Suprapubic skin (tissue), 4 donors: ENCODE measurements at places on chromosomes 2 and 18. TPM values are rescaled to one million over a fixed set of nuclear protein-coding genes. Genes with fewer than 3 reads are reported as not detected.

DNA sequence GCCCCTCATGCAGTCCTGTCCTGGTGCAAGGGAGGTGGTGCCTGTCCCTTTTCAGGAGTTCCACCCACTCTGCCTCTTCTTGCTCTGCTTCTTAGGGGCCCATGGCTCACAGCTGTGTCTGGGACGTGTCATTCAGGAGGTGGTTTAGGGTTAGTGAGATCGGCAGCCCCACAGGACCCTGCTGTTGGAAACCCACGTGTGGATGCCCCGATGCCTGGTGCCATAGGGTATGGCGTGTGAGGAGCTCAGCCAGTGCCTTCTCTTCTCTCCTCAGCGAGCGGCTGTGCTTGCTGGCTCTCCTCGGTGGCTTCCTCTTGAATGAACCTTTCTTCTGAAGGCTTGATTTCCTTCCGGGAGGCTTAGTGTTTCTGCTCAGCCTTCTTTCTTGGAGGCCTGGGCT, 55.2 kb downstream of the LDLRAD4 start:
- H3K4me3 ChIP-seq = no peak overlapping the region
- H3K36me3 ChIP-seq = no peaks in the 10 kb centered on the region
- peaks cover 15% of the 10 kb centered on the region for H3K4me1 ChIP-seq
- peak overlapping the region; percentile 18 for H3K27ac ChIP-seq

DNA sequence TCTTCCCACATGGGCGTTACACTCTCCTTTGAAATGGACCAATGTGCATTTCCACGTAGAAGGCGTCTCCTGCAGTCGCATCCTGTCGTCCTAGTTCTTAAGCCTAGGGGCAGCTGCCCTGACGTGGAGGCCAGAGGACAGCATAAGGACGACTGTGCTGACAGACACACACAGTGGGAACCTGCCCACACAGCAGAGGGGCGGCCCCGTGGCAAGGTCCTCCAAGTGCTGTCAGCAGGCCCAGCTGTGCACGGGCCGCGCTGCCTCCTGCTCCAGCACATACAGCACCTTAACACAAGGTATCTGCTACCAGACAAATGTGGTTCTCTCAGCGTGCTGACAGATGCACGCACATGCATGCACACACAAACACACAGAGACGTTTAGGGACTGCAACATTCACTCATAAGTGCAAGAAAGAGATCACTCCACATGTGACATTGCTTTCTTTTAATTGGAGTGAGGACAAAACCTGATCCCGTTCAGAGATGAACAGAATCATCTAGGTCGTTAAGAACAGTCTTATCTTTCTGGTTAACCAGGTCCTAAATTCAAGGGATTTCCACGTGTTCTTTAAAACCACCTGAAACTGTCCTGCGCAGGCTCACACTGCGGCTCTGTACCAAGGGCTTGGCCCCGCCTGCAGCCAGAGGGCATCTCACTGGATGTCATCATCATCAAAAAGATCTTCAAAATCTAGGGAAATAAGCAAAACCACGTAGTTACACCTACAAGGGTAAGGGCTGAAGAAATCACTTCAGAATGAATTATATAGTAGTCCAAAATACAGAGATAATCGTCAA, 5.5 kb downstream of the COPS9 start:
- H3K36me3 ChIP-seq = peaks cover 64% of the 10 kb centered on the region
- DNase-seq = peak; percentile 33
- no peak overlapping the region for H3K4me3 ChIP-seq
- H3K27me3 ChIP-seq = no peaks in the 10 kb centered on the region
- H3K27ac ChIP-seq = no peak overlapping the region
- peaks cover 24% of the 10 kb centered on the region for H3K4me1 ChIP-seq

GRCh38 chr2:218079943-218080913, 11.2 kb downstream of the RUFY4 start:
- no peaks in the 10 kb centered on the region for H3K4me1 ChIP-seq
- H3K27ac ChIP-seq = no peak overlapping the region
- H3K4me3 ChIP-seq = no peak overlapping the region
- H3K27me3 ChIP-seq = no peaks in the 10 kb centered on the region

- H3K4me3 ChIP-seq = no peak overlapping the region
- H3K36me3 ChIP-seq = peaks cover 4% of the 10 kb centered on the region
- DNase-seq = no peak
- H3K27me3 ChIP-seq = no peaks in the 10 kb centered on the region
- no peak overlapping the region for H3K27ac ChIP-seq
Measured at GRCh38 chr2:45707006-45707405, 55.5 kb downstream of the PRKCE start.

- peak overlapping the region; percentile 99 for H3K4me3 ChIP-seq
- no peaks in the 10 kb centered on the region for H3K36me3 ChIP-seq
- no peaks in the 10 kb centered on the region for H3K27me3 ChIP-seq
- H3K4me1 ChIP-seq = peaks cover 63% of the 10 kb centered on the region
- no peak for DNase-seq
Measured at GRCh38 chr18:75206452-75207309, 2.3 kb downstream of the PTGR3 start.

- no peak overlapping the region for H3K27ac ChIP-seq
- H3K27me3 ChIP-seq = no peaks in the 10 kb centered on the region
- no peak overlapping the region for H3K4me3 ChIP-seq
- no peaks in the 10 kb centered on the region for H3K4me1 ChIP-seq
- no peaks in the 10 kb centered on the region for H3K36me3 ChIP-seq
- no peak for DNase-seq
Measured at GRCh38 chr2:233301811-233302210, 5.8 kb upstream of the SAG start.

GRCh38 chr2:173374634-173375033, 20.0 kb downstream of the CDCA7 start:
- no peaks in the 10 kb centered on the region for H3K36me3 ChIP-seq
- H3K27me3 ChIP-seq = no peaks in the 10 kb centered on the region
- no peak overlapping the region for H3K27ac ChIP-seq
- no peaks in the 10 kb centered on the region for H3K4me1 ChIP-seq

DNA sequence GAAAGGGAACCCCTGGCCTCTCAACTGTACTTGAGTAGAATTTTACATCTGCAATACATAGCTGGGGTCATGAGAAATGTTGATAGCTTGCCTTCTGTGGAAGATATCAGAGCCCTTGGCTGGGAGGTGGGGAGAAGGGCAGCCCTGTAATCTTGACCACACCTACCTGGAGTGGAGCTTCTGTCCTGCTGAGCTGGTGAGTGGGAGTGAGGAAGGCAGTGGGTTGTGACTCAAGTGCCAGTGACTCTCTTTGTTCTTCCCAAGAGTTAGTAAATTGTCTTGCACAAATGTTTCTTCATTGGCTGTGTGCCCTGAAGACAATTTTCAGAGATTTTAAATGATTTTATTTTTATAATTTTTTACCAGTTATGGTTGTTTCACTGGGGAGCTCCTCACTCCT, 277.3 kb downstream of the MBD5 start:
- no peaks in the 10 kb centered on the region for H3K4me1 ChIP-seq
- H3K27ac ChIP-seq = no peak overlapping the region
- H3K36me3 ChIP-seq = no peaks in the 10 kb centered on the region
- no peak overlapping the region for H3K4me3 ChIP-seq
- DNase-seq = no peak

DNA sequence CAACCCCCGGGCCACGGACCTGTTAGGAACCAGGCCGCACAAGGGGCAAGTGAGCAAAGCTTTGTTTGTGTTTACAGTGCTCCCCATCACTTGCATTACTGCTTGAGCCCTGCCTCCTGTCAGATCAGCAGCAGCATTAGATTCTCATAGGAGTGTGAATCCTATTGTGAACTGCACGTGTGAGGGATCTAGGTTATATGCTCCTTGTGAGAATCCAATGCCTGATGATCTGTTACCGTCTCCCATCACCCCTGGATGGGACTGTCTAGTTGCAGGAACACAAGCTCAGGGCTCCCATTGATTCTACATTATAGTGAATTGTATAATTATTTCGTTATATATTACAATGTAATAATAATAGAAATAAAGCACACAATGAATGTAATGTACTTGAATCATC, 125.6 kb downstream of the FMNL2 start:
- H3K27me3 ChIP-seq = no peaks in the 10 kb centered on the region
- peaks cover 2% of the 10 kb centered on the region for H3K4me1 ChIP-seq
- H3K27ac ChIP-seq = no peak overlapping the region
- no peaks in the 10 kb centered on the region for H3K36me3 ChIP-seq
- H3K4me3 ChIP-seq = no peak overlapping the region

DNA sequence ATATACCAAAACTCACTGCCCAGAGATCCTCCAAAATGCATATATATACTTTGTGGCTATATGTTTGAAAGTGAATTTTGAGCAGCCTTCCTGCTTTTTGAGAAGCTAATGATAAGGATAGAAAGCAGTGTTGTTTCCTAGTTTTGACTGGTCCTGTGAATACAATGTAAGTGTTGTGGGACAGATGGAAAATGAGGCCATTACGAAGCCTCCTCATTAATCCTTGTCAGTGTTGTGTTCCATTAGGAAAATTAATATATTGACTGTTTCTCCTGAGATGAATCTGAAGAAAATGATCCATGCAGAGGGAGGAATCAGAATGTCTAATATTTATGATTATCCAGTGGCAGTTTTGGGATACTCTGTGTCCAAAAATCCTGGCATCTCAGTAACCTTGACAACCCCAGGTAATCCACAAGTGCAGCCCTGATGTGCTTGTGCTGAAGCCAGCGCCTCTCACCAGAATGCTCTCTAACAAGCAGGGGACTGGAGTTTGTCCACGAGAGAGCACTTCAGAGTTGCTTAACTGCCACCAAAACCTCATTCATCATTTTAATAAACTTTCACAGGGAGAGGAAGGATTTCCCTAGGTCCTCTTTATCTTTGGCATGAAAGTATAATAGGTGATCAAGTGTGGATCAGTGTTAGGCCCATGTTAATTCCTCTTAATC, 418.6 kb downstream of the CMPK2 start:
- H3K27ac ChIP-seq = no peak overlapping the region
- no peaks in the 10 kb centered on the region for H3K27me3 ChIP-seq
- H3K36me3 ChIP-seq = no peaks in the 10 kb centered on the region
- DNase-seq = no peak
- no peak overlapping the region for H3K4me3 ChIP-seq

GRCh38 chr2:98825020-98825350, 94.1 kb upstream of the MGAT4A start:
- no peak for DNase-seq
- peaks cover 12% of the 10 kb centered on the region for H3K27me3 ChIP-seq
- no peak overlapping the region for H3K27ac ChIP-seq
- peaks cover 13% of the 10 kb centered on the region for H3K4me1 ChIP-seq
- H3K4me3 ChIP-seq = no peak overlapping the region

Gene CXCR4
- 5.1 TPM for total RNA-seq

Gene GPAT2
- 2.9 TPM for total RNA-seq

Gene COLEC11
- total RNA-seq = 0.68 TPM

Gene SKOR2
- total RNA-seq = not detected

Gene TMEM17
- total RNA-seq = 1.1 TPM
